ENCODE measurements at places on chromosomes 16 and 17.

- peak; percentile 13 for DNase-seq
Measured at GRCh38 chr17:7885367-7886226, 3.0 kb upstream of the CHD3 start.

- DNase-seq, result peak; percentile 61
Measured at GRCh38 chr16:4801962-4802658, at the start of gene ROGDI. Gene ROGDI, minus strand, starts transcription at chr16:4802633. Its CDS starts 62 bp downstream, at chr16:4802571.

GRCh38 chr16:52383640-52384292, 163.2 kb downstream of the TOX3 start:
- DNase-seq, result no peak

- DNase-seq, result no peak
Measured at GRCh38 chr17:6355196-6355595, 79.7 kb downstream of the AIPL1 start.

- DNase-seq, result no peak
Measured at GRCh38 chr16:81137754-81138153, 41.6 kb upstream of the GCSH start.

All from Ammon's horn (tissue), 1 donor.